ENCODE measurements at places on chromosomes 4 and X. TPM values are rescaled to one million over a fixed set of nuclear protein-coding genes. Genes with fewer than 3 reads are reported as not detected.

NOX1 gene
- total RNA-seq: not detected

TGIF2LX gene
- not detected for total RNA-seq

DNA sequence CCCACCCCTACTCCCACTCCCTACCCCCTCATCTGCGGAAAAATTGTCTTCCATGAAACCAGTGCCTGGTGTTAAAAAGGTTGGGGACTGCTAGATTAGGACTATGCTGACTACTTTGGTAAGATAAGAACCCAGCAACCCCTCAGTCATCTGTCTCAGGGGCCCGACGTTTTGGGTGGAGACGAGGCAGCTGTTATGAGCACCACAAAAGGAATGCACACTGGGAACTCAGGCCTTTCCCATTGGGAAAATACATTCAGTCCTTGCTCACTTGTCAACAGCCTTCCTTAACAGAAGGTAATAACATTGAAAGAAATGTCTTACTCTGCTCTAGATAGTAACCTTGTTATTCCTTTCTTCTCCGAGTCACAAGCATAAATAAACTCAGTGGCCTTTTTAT, 310.8 kb downstream of the AFF2 start:
- DNase-seq: no peak

GSX2 gene
- not detected for total RNA-seq

- no peak for DNase-seq
Observed at GRCh38 chr4:40827758-40828157, 78.0 kb downstream of the NSUN7 start.

RXFP1 gene
- not detected for total RNA-seq

GRCh38 chr4:31702326-31702725, 982.2 kb downstream of the PCDH7 start:
- no peak for DNase-seq

HSFX2 gene
- total RNA-seq: 0.57 TPM

DNA sequence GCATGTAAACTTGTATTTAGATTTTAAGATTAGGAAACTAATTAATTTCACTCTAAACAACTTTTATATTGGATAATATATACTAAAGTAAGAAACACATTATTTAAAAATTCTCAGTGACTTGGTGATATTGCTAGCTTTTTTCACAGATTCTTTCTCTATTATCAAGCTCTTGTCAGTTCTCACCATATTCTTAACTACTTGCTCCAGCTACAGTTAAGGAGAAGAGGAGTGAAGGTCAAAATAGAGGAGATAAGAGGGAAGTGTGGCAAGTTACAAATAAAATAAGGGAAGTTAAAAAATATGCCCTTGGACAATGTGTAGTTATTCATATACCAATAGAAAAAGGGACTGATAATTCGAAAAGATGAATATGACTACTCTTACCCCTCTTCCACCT, 34.7 kb upstream of the NAF1 start:
- DNase-seq: no peak

DNA sequence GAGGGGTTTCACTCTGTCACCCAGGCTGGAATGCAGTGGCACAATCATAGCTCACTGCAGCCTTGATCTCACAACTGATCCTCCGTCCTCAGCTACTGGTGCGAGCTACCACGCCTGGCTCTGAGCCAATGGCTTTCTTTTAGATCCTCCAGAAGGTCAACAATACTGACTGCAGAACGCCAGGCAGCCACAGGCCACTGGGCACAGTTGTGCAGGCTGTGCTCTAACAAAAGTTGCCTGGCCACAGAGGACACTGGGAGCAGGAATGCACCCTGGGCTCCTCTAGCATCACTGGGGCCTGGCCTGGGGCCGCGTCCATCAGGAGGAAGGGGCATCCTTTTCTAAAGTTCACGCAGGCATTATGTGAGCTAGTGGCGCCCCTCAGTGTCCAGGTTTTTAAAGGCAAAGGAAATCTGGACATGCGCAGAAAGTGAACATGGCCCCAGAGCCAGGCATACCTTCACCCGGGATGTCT, 14.9 kb upstream of the PORCN start:
- DNase-seq: no peak

GRCh38 chrX:107348051-107348450, 101.4 kb upstream of the FRMPD3 start:
- DNase-seq: no peak

DNA sequence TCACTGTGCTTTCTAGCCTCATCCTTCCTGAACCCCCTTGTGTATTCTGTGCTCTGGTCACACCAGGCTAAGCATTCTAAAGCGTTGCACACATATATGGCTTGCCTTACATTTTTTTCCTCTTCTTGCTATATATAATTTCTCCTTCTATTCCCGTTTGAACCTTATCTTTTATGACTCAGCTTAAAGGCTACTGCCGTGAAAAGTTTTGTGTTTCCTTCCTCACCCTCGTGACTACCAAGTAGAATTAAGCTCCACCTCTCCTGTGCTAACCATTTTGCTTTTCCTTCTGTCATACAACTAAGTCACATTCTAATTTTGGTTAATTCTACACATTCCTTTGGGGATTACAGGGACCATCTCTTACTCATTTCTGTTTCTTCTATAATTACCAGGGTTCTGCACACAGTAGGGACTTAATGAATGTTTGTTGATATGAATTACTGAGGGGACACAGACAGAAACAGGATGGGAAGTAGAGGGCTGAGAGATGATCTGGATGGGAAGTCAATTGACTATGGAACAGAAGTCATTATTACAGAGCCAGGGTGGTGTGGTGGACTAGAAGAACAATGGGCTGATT, 67.1 kb downstream of the DOCK11 start:
- no peak for DNase-seq
